ENCODE measurements at places on chromosomes 11 and 22. TPM values are rescaled to one million over a fixed set of nuclear protein-coding genes. Genes with fewer than 3 reads are reported as not detected.

LRFN4 gene
- total RNA-seq, result 64.4 TPM

CRYBB2 gene
- not detected for total RNA-seq

PLEKHB1 gene
- total RNA-seq, result 10.6 TPM

MAPK11 gene
- 7.0 TPM for total RNA-seq

SCN3B gene
- 0.26 TPM for total RNA-seq

HIC2 gene
- total RNA-seq, result 4.8 TPM

FGF3 gene
- total RNA-seq, result not detected

ISX gene
- total RNA-seq, result not detected

OR8D4 gene
- not detected for total RNA-seq

DMC1 gene
- total RNA-seq, result not detected

GRCh38 chr11:21446939-21447590 is 745.8 kb upstream of the ANO5 start:
- no peaks in the 10 kb centered on the region for H3K36me3 ChIP-seq
- DNase-seq, result no peak
- H3K4me3 ChIP-seq, result no peak overlapping the region
- no peaks in the 10 kb centered on the region for H3K4me1 ChIP-seq
- no peaks in the 10 kb centered on the region for H3K27me3 ChIP-seq

DNA sequence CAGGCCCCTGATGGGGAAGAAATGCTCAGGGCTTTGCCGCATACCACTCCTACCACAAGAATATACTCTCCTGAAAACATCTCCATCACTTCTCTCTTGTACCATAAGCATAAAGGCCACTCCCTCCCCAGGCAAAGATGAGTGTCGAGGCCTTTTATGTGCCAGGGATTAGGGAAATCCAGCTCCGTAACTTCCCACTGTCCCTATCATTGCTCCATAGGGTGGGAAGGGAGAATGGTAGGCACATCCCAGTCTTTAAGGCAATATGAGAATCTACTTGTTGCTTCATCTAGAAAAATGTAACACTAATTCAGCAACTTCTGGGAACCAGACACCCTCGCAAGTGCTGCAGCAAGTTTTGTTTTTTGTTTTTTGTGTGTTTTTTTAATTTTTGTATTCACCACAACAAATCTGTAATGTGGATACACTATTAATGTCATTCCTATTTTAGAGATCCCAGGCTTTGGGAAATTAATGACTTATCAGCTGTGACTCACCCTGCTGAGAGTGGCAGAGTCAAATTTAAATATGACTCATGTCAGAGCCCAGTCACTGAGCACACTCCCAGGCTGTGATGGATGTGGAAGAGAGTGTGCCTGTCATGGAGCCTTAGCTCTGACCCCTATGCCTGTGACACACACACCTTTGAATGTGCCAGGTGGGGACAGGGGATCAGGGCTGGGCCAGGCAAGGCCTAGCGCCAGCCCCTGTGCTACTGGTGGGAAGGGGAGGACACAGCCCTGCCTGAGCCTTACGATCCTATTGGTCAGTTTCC is 23.4 kb downstream of the PANX1 start:
- DNase-seq, result peak; percentile 96
- no peaks in the 10 kb centered on the region for H3K27me3 ChIP-seq
- H3K4me3 ChIP-seq, result no peak overlapping the region
- peak overlapping the region; percentile 52 for H3K27ac ChIP-seq
- peaks cover 56% of the 10 kb centered on the region for H3K4me1 ChIP-seq

DNA sequence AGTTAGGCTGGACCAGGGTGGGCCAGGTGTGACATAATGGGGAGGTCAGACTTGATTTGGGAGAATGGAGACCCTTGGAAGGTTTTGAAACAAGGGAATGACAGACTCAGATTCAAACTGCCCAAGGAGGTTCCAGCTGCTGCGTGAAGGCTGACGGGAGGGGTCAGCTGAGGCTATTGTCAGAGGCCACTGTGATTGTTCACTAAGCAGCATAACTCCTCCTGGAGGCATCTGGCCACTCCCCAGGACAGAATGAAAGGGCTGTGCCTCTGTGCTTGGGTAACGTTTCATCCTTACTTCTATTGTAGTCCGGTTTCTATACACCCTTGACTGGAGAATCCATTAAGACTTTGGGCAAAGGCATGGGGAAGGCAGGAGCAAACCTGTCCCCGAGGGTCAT is 126.6 kb downstream of the DSCAML1 start:
- H3K4me3 ChIP-seq, result no peak overlapping the region
- no peaks in the 10 kb centered on the region for H3K4me1 ChIP-seq
- H3K36me3 ChIP-seq, result no peaks in the 10 kb centered on the region
- DNase-seq, result no peak
- H3K27me3 ChIP-seq, result peaks cover 98% of the 10 kb centered on the region

- peaks cover 16% of the 10 kb centered on the region for H3K4me1 ChIP-seq
- peak overlapping the region; percentile 79 for H3K4me3 ChIP-seq
- peak; percentile 66 for DNase-seq
- peak overlapping the region; percentile 76 for H3K27ac ChIP-seq
Observed at GRCh38 chr11:17208257-17208999, 642 bp upstream of the PIK3C2A start.

- peak; percentile 5 for DNase-seq
- peaks cover 4% of the 10 kb centered on the region for H3K4me1 ChIP-seq
- H3K4me3 ChIP-seq, result no peak overlapping the region
- no peaks in the 10 kb centered on the region for H3K27me3 ChIP-seq
Observed at GRCh38 chr22:35274154-35274871, 17.0 kb downstream of the HMGXB4 start.

- H3K27me3 ChIP-seq, result peaks cover 16% of the 10 kb centered on the region
- DNase-seq, result no peak
- no peaks in the 10 kb centered on the region for H3K4me1 ChIP-seq
- H3K36me3 ChIP-seq, result no peaks in the 10 kb centered on the region
- H3K27ac ChIP-seq, result no peak overlapping the region
Observed at GRCh38 chr22:22164541-22165272, 79.9 kb upstream of the VPREB1 start.

- peak overlapping the region; percentile 84 for H3K27ac ChIP-seq
- no peak for DNase-seq
- no peaks in the 10 kb centered on the region for H3K27me3 ChIP-seq
- H3K4me3 ChIP-seq, result peak overlapping the region; percentile 76
Observed at GRCh38 chr22:41021061-41021612, 70.0 kb downstream of the RBX1 start.

- no peaks in the 10 kb centered on the region for H3K27me3 ChIP-seq
- H3K36me3 ChIP-seq, result peaks cover 23% of the 10 kb centered on the region
- H3K4me1 ChIP-seq, result peaks cover 19% of the 10 kb centered on the region
Observed at GRCh38 chr11:47272706-47273105, 2.8 kb downstream of the MADD start.

GRCh38 chr11:22860241-22860640 is at the start of gene CCDC179:
Gene CCDC179 (minus strand): TSS chr11:22860474. CDS start chr11:22860421, 53 bp downstream.
- no peaks in the 10 kb centered on the region for H3K27me3 ChIP-seq
- no peak within 1 kb of the TSS for H3K27ac ChIP-seq
- no peak within 1 kb of the TSS for H3K4me3 ChIP-seq
- H3K4me1 ChIP-seq, result no peaks in the 10 kb centered on the region
- H3K36me3 ChIP-seq, result no peaks in the 10 kb centered on the region
- no peak for DNase-seq

DNA sequence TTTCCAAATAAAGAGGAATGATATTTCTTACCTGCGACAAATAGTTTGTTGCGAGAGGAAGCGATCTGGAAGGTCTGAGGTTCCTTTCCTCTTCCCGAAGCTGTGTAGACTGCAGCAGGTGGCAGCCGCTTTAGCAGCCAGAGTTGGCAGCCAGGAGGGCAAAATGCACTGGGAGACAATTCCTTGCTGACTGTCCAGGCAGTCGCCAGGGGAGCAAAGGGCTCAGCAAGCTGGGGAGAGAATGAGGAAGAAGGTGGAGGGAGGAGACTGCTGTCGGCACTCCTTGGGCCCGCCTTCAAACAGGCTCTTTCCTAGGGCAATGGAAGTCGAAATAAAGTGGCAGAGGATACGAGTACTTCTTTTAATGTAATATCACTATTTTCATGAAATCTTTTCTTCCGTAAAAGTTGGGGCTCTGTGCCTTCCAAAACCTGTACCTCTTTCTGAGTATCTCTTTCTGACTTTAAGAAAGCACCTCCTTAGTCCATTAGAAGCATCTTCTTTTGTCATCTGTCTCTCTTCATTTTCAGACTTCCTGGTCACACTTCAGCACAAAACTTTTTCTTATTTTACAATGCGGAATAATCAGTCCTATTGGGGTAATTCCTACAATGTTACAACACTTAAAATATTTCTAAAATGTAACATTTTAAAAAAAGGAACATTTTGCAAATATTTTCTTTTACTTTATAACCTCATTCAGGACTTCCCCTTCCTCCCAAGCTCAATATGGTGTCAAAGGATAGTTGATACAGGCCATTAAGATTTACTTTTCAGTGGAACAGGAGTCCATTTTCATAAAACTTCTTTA is at the start of gene IL18:
Gene IL18 (minus strand): TSS at position 220 of the 811 bp plus-strand sequence. CDS start 9,041 bp downstream, outside the sequence.
- peak within 1 kb of the TSS; percentile 73 for H3K4me3 ChIP-seq
- H3K27me3 ChIP-seq, result no peaks in the 10 kb centered on the region
- peaks cover 59% of the 10 kb centered on the region for H3K4me1 ChIP-seq
- peak; percentile 87 for DNase-seq
- H3K36me3 ChIP-seq, result peaks cover 8% of the 10 kb centered on the region

GRCh38 chr22:38638728-38639127 is 17.5 kb downstream of the FAM227A start:
- no peaks in the 10 kb centered on the region for H3K27me3 ChIP-seq
- H3K36me3 ChIP-seq, result no peaks in the 10 kb centered on the region
- no peak for DNase-seq
- H3K27ac ChIP-seq, result no peak overlapping the region
- H3K4me3 ChIP-seq, result no peak overlapping the region
- no peaks in the 10 kb centered on the region for H3K4me1 ChIP-seq

DNA sequence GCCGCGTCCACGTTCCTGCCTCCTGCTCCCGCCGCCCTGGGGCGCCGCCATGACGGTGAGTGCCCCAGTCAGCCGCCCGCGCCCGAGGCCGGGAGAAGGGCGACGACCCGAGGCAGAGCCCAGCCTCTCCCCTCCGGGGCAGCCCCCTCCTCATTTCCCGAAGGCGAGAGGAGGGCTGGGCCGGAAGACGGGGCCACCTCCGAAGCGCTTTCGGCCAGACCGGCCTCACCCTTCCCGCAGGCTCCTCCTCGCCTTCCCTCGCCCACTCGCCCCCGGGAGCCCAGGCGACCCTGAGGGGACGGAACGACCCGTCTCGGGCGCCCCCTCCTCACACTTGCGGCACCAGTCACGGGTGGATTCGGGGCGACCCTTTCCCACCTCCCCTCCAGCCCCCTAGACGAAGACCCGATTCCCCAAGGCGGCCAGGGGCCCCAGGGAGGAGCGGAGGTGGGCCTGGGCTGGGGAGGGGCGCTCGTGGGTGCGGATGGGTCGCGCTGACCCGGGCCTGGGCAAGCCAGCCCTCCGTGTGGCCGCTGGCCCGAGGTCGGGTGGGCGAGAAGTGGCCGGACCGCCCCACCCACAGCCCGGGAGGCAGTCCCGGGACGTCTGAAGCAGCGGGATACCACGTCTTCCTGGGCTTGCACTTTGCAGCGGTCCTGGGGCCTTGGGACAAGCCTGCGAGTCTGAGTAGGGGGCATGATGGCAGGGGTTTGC is 49.7 kb downstream of the TRIOBP start:
- H3K4me1 ChIP-seq, result peaks cover 74% of the 10 kb centered on the region
- no peaks in the 10 kb centered on the region for H3K36me3 ChIP-seq
- H3K4me3 ChIP-seq, result peak overlapping the region; percentile 88
- no peaks in the 10 kb centered on the region for H3K27me3 ChIP-seq
- DNase-seq, result no peak

GRCh38 chr11:118275176-118275575 is 11.1 kb upstream of the MPZL2 start:
- H3K36me3 ChIP-seq, result no peaks in the 10 kb centered on the region
- no peak overlapping the region for H3K4me3 ChIP-seq
- H3K27me3 ChIP-seq, result no peaks in the 10 kb centered on the region
- peak; percentile 94 for DNase-seq

GRCh38 chr11:45324459-45324858 is 38.3 kb upstream of the SYT13 start:
- peaks cover 50% of the 10 kb centered on the region for H3K27me3 ChIP-seq
- no peaks in the 10 kb centered on the region for H3K36me3 ChIP-seq
- H3K4me1 ChIP-seq, result no peaks in the 10 kb centered on the region
- H3K4me3 ChIP-seq, result no peak overlapping the region

DNA sequence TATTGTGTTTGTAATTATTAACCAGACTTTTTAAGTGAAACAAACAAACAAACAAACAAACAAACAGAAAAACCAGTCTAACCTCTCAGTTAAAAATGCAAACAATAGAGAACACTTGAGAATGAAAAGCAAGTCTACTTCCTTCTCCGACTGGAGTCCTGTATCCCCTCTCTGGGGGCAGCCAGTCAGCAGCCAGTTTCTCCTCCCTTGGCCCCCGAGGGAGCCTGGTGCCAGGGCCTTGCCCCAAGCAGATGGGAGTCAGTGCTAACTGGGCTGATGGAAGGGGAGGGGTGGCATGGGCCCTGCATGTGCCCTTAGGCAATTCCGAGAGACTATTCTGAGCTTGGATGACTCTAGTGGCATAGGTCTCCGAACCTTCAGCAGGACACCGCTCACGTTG is 137.2 kb downstream of the GRIK4 start:
- no peak overlapping the region for H3K4me3 ChIP-seq
- no peak for DNase-seq
- peaks cover 88% of the 10 kb centered on the region for H3K27me3 ChIP-seq
- H3K4me1 ChIP-seq, result no peaks in the 10 kb centered on the region

GRCh38 chr22:17785185-17786184 is 11.2 kb upstream of the BID start:
- no peaks in the 10 kb centered on the region for H3K36me3 ChIP-seq
- peaks cover 10% of the 10 kb centered on the region for H3K4me1 ChIP-seq
- no peaks in the 10 kb centered on the region for H3K27me3 ChIP-seq
- DNase-seq, result peak; percentile 70

DNA sequence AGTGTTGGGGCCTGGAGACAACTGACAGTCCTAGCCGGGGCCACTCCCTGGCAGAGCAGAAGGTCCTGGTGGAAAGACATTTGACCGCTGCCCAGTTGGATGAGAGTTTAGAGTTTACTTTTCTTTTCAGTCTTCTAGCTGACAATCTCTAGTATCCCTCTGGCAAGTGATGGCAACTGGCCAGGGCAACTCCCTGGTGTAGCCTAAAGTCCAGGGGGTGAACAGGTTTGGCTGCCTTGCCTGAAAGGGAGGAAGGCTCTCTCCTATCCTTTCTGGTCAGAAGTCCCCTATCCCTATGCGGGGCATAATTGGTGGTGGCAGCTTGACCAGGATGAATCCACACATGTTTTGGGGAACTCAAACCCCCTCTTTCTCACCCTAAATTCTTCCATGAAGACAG is 16.8 kb upstream of the MSANTD2 start:
- peak; percentile 52 for DNase-seq
- peaks cover 28% of the 10 kb centered on the region for H3K4me1 ChIP-seq
- no peaks in the 10 kb centered on the region for H3K36me3 ChIP-seq
- H3K4me3 ChIP-seq, result no peak overlapping the region
- H3K27ac ChIP-seq, result no peak overlapping the region
- H3K27me3 ChIP-seq, result no peaks in the 10 kb centered on the region

DNA sequence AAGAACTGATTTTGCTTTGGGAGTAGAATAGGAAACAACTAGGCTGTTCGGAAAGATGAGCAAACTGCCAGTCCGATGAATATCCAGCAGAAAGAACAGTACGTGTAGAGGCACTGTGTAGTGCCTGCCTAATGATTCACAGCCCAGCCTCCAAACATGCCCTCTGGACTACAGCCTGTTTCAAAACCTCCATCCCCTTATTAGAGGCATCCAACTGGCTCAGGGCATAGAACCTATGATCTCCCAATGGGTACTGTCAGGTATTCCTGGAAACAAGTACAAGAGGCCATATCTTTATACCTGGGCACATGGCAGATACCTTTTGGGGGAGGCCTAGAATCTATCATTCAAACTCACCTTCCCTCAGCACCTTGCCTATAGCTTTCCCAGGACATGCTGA is 4.9 kb downstream of the RRP8 start:
- H3K36me3 ChIP-seq, result peaks cover 39% of the 10 kb centered on the region
- H3K4me1 ChIP-seq, result peaks cover 8% of the 10 kb centered on the region
- DNase-seq, result no peak
- H3K27me3 ChIP-seq, result no peaks in the 10 kb centered on the region
